ENCODE measurements at places on chromosomes 5 and 9. TPM values are rescaled to one million over a fixed set of nuclear protein-coding genes. Genes with fewer than 3 reads are reported as not detected.

PCDHA4 gene
- total RNA-seq = 9.5 TPM

NTNG2 gene
- total RNA-seq = 2.4 TPM

DNA sequence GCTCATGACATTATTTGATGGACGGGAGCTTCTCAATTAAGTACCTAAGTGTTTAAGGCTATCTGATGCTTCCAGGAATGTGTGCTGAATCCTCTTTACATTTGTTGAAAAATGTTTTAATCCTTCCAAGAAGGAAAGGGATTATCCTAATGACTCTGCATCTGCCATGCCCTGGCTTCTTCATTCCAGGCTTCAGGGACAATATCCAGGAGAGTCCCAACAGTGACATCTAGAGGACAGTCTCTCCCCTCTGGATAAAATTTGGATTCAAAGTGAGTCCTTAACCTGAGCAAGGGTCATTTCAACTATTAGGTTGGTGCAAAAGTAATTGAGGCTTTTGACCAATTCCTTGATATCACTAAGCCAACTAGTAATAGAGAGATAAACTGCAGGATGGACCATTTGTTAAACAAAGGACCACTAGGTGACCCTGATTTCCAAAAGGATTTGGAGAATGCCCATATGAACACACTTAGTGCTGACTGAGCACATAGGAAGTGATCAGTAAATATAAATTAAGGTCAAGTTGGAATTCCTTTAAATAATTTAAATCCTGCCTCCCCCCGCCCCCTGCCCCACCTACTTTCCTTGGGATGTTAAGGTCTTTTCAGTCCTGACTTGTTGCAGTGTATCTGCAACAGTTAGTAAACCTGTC is 19.1 kb downstream of the TNFSF8 start:
- H3K36me3 ChIP-seq = no peaks in the 10 kb centered on the region
- H3K27ac ChIP-seq = no peak overlapping the region
- H3K4me1 ChIP-seq = peaks cover 15% of the 10 kb centered on the region
- peak; percentile 16 for DNase-seq
- no peaks in the 10 kb centered on the region for H3K27me3 ChIP-seq

EGFLAM gene
- 1.1 TPM for total RNA-seq

- peaks cover 18% of the 10 kb centered on the region for H3K4me1 ChIP-seq
- H3K27me3 ChIP-seq = no peaks in the 10 kb centered on the region
- H3K4me3 ChIP-seq = no peak overlapping the region
- no peak for DNase-seq
- H3K27ac ChIP-seq = no peak overlapping the region
Measured at GRCh38 chr5:138793575-138793974, 40.4 kb downstream of the CTNNA1 start.

CPLANE1 gene
- total RNA-seq = 21.4 TPM

- no peak overlapping the region for H3K27ac ChIP-seq
- H3K36me3 ChIP-seq = no peaks in the 10 kb centered on the region
- H3K4me3 ChIP-seq = no peak overlapping the region
- H3K27me3 ChIP-seq = peaks cover 14% of the 10 kb centered on the region
- no peak for DNase-seq
Measured at GRCh38 chr9:33437898-33438297, 9.5 kb downstream of the AQP3 start.

DNA sequence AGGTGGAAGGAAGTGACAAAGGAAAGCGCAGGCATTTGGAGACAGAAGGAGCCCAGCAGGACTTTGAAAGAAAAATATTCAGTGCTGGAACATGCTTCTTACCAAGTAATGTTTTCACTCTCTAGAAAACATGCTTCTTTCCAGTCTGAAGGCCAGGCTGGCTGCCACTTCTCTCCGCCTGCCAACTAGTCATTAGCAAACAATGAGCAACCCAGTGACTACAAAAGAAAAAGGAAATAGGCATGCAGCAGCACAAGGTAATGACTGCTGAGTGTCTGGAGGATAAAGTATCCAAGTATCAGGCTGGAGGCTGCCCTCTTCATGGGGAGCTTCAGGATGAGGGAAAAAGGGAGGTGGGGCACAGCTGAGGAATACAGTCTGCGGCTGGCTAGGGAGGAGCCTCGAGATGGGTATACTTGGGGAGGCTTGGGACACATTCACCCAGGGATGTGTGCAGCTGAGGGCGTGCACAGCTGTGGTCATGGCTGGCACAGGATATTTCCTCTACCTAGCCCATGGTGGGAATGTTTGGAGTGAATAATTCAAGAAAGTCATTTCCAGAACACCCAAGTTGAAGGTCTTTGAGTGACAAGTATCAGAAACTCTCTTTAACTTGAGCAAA is 161.5 kb upstream of the KIF2A start:
- H3K27me3 ChIP-seq = peaks cover 2% of the 10 kb centered on the region
- no peak overlapping the region for H3K4me3 ChIP-seq
- H3K27ac ChIP-seq = no peak overlapping the region

OR1N1 gene
- total RNA-seq = not detected

DNA sequence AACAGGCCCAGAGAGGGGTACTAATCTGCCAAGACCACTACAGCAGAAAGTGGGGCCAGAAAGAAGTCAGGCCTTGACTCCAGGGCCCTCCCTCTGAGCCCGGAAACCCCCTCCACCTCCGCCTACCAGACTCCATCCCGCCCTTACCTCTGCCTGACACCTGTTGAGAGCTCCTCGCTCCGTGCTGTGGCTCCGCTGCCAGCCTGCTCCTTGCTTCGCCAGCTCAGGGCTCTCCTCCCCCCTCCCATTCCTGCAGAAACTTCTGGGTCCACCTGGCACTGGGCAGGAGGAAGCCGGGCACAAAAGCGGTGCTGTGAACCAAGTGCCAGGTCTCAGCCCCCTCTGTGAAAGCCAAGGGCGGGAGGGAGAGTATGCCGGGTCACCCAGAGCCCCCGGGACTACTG is 6.4 kb upstream of the ST6GALNAC6 start:
- no peaks in the 10 kb centered on the region for H3K36me3 ChIP-seq
- H3K4me1 ChIP-seq = peaks cover 5% of the 10 kb centered on the region
- H3K4me3 ChIP-seq = no peak overlapping the region
- no peak overlapping the region for H3K27ac ChIP-seq

DNA sequence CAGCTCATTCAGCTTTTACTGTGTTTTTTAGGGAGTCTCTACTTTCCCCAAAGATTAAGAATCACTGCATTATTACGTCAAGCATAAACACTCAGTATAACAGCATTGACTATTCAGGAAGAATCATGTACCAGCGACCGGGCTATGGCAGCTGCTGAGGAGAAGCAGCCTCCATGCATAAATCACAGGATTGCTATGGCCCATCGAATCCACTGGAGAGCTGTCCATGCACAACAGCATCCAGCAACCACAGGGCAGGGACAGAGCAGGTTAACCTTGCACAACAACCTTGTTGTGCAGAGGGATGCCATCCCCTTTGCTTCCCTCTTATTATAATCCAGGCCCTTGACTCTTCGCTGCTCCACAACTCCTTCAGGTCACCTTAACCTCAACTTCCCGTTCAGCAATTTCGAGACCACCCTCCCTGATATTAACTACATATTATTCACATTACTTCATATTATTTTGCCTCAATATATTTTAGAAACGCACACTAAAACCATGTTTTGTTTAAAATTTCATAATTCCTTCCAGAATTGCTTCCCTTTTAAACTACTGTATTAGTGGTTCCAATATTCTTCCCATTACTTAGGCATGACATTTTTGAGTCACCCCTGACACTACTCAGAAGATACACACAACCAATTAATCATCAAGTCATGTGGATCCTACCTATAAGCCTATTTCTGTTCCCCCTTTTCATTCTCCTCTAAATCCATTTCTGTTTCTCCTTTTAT is 991 bp downstream of the IARS1 start:
- peak overlapping the region; percentile 91 for H3K4me3 ChIP-seq
- H3K27ac ChIP-seq = peak overlapping the region; percentile 84
- DNase-seq = no peak
- H3K36me3 ChIP-seq = peaks cover 20% of the 10 kb centered on the region
- H3K4me1 ChIP-seq = peaks cover 19% of the 10 kb centered on the region

DNA sequence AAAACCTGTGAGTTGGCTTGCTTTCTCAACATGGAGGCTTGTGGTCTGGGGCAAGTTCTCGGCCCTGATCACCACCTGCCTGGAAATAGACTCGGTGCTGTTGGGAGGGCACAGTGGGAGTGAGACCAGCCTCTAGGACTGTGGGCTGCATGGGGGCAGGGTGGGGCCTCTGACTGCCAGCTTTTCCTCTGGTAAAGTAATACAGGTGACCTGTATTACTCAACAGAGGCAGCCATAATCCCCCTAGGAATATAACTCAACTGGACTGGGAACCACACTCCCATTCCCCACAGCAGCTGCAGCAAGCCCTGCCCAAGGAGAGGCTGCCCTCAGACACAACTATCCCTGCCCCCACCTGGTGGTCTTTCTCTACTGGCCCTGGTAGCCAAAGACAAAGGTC is 72.8 kb downstream of the C9orf153 start:
- DNase-seq = no peak
- no peaks in the 10 kb centered on the region for H3K27me3 ChIP-seq
- no peaks in the 10 kb centered on the region for H3K4me1 ChIP-seq
- no peak overlapping the region for H3K27ac ChIP-seq

Data from astrocyte (in vitro differentiated cells and primary cell).